ENCODE measurements at places on chromosomes 1 and 21. TPM values are rescaled to one million over a fixed set of nuclear protein-coding genes. Genes with fewer than 3 reads are reported as not detected.

GBP1 gene
- total RNA-seq, result 58.0 TPM

ADAMTS1 gene
- total RNA-seq, result 72.0 TPM

SYT6 gene
- total RNA-seq, result 0.15 TPM

HSF2BP gene
- total RNA-seq, result 0.32 TPM

DNA sequence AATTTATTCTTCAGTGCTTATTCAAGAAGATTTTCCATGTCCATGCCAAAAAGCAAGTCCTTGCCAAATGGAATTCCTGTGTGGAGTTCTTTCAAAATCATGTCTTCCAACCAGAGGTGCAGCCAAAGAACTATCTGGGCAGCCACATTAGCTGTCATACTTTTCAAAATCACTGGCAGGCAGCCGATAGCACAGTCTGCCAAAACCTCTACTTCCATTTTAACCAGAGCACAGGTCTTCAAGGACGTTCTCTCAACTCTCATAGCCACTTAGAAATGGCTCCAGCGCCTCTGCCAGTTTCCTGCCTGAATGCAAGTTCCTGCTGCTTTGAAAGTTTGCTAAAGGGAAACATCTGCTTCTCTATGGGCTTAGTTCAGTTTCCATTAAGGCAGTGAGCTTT, 975.7 kb upstream of the ADGRL4 start:
- no peak overlapping the region for H3K27ac ChIP-seq
- H3K36me3 ChIP-seq, result no peaks in the 10 kb centered on the region
- H3K4me1 ChIP-seq, result no peaks in the 10 kb centered on the region
- no peaks in the 10 kb centered on the region for H3K27me3 ChIP-seq
- H3K4me3 ChIP-seq, result no peak overlapping the region
- peak; percentile 79 for DNase-seq

DNA sequence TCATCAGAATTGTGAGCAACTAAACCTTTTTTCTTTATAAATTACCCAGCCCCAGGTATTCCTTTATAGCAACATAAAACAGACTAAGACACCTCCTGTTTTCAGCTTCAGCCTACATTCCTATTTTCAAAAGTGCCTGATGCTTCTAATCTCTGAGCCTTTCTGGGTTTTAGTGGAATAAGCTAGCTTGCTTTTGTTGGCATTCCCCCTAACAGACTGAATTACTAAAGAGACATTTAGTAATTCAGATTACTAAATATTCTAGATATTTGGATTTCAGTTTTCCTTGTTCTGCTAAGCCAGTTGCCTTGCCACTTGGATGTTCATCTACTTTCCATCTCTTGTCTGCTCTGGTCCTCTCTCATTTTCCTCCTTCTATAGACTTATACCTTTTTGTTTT, 10.5 kb upstream of the GNG12 start:
- no peaks in the 10 kb centered on the region for H3K36me3 ChIP-seq
- H3K27me3 ChIP-seq, result no peaks in the 10 kb centered on the region
- H3K4me1 ChIP-seq, result no peaks in the 10 kb centered on the region
- no peak overlapping the region for H3K27ac ChIP-seq
- no peak for DNase-seq

- H3K4me1 ChIP-seq, result no peaks in the 10 kb centered on the region
- H3K27me3 ChIP-seq, result no peaks in the 10 kb centered on the region
- no peak for DNase-seq
- peak overlapping the region; percentile 59 for H3K4me3 ChIP-seq
- no peaks in the 10 kb centered on the region for H3K36me3 ChIP-seq
These were observed 33.2 kb upstream of the VASH2 start for GRCh38 chr1:212917134-212917485.

GRCh38 chr1:41483001-41483850, 1.3 kb downstream of the EDN2 start:
- H3K36me3 ChIP-seq, result no peaks in the 10 kb centered on the region
- H3K27ac ChIP-seq, result peak overlapping the region; percentile 72
- no peak overlapping the region for H3K4me3 ChIP-seq
- peaks cover 9% of the 10 kb centered on the region for H3K4me1 ChIP-seq

GRCh38 chr1:161096530-161096929, 1.6 kb upstream of the KLHDC9 start:
- H3K36me3 ChIP-seq, result no peaks in the 10 kb centered on the region
- peaks cover 3% of the 10 kb centered on the region for H3K4me1 ChIP-seq
- H3K4me3 ChIP-seq, result no peak overlapping the region
- H3K27me3 ChIP-seq, result no peaks in the 10 kb centered on the region

DNA sequence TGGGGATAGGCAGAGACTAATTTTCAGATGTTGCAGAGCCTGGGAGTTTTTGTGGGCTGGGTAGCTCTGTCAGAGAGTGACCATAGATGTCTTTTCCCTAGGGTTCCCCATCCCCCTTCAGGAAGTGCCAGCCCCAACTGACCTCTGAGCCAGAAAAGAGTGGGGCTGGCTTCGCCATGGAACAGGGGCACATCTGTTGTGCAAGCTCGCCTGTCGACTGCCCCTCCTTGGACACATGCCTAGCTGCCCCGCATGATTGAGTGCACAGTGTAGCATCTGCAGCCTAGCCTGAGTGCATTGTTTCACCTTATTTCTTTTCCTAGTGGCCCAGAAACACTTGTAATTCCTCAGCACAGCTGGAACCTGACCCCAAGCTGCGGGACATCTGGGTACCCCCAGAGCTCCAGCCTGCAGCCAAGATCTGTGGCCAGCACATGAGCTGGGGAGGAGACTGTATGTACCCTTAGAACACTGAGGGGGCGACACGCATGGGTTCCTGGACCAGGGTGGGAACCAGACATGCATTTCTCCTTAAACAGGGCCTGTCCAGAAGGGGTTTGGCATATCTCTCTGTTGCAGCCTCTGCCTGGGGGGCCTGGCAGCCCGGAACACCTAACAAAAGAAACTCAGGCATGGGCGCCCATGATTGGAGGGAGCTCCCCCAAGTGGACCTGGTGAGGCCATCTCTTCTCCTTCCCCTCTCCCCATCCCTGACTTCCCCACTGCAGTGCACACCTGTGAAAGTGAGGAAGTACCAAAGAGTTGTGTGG, 55.2 kb downstream of the SYT14 start:
- H3K36me3 ChIP-seq, result no peaks in the 10 kb centered on the region
- H3K27me3 ChIP-seq, result peaks cover 5% of the 10 kb centered on the region

- H3K4me3 ChIP-seq, result no peak overlapping the region
- H3K27me3 ChIP-seq, result no peaks in the 10 kb centered on the region
- no peaks in the 10 kb centered on the region for H3K36me3 ChIP-seq
- peak overlapping the region; percentile 41 for H3K27ac ChIP-seq
These were observed 139.3 kb upstream of the SGIP1 start for GRCh38 chr1:66394603-66395002.

GRCh38 chr1:111275079-111275478, 15.6 kb upstream of the CHIA start:
- peak overlapping the region; percentile 3 for H3K4me3 ChIP-seq
- H3K4me1 ChIP-seq, result no peaks in the 10 kb centered on the region
- DNase-seq, result peak; percentile 47
- peaks cover 16% of the 10 kb centered on the region for H3K27me3 ChIP-seq

DNA sequence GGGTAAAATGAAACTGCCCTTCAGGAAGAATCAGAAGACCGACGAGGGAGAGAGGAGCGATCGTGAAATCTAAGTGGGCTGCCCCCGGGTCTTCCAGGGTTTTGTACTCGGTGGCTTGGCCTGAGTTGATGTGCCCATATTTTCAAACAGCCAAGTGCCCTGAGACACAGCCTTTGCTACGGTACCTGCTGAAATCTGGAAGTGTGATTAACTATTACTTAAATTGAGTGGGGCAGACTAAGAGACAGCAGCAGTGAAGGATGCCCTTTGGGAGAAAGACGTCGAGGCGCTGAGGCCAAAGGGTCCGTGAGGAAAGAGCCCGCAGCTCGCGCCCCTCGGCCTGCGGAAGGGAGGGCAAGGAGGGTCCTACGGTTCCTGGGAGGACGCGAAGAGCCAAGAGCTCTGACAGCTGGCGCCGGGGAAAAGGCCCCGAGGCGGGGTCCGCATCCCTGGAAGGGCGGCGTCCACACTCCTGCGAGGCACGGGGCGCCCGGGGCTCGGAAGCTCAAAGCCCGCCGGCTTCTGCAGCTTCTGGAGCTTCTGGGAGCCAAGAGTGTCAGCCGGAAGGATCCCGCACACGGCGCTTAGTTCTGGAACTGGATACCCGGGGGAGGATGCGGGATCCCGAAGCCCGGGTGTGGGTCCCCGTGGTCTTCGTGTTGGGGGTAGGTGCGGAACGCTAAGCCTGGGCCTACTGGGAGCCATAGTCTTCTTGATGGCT, 15.4 kb upstream of the RNU1-4 start:
- no peaks in the 10 kb centered on the region for H3K4me1 ChIP-seq
- H3K36me3 ChIP-seq, result no peaks in the 10 kb centered on the region
- peaks cover 13% of the 10 kb centered on the region for H3K27me3 ChIP-seq
- peak; percentile 67 for DNase-seq
- no peak overlapping the region for H3K27ac ChIP-seq

GRCh38 chr21:44356636-44357035, 3.2 kb downstream of the TRPM2 start:
- peaks cover 4% of the 10 kb centered on the region for H3K4me1 ChIP-seq
- H3K27me3 ChIP-seq, result peaks cover 4% of the 10 kb centered on the region
- H3K36me3 ChIP-seq, result no peaks in the 10 kb centered on the region
- H3K4me3 ChIP-seq, result no peak overlapping the region
- no peak overlapping the region for H3K27ac ChIP-seq

GRCh38 chr1:202286622-202287097, 55.1 kb downstream of the UBE2T start:
- no peak overlapping the region for H3K27ac ChIP-seq
- no peaks in the 10 kb centered on the region for H3K36me3 ChIP-seq
- H3K4me3 ChIP-seq, result no peak overlapping the region
- no peaks in the 10 kb centered on the region for H3K27me3 ChIP-seq

- no peak overlapping the region for H3K4me3 ChIP-seq
- H3K27ac ChIP-seq, result no peak overlapping the region
- no peak for DNase-seq
- H3K36me3 ChIP-seq, result no peaks in the 10 kb centered on the region
- no peaks in the 10 kb centered on the region for H3K27me3 ChIP-seq
These were observed 45.9 kb downstream of the MORN1 start for GRCh38 chr1:2345297-2346075.

- no peaks in the 10 kb centered on the region for H3K4me1 ChIP-seq
- no peaks in the 10 kb centered on the region for H3K27me3 ChIP-seq
- H3K36me3 ChIP-seq, result no peaks in the 10 kb centered on the region
- H3K4me3 ChIP-seq, result no peak overlapping the region
- no peak for DNase-seq
These were observed 14.1 kb downstream of the ROR1 start for GRCh38 chr1:63787875-63788274.

DNA sequence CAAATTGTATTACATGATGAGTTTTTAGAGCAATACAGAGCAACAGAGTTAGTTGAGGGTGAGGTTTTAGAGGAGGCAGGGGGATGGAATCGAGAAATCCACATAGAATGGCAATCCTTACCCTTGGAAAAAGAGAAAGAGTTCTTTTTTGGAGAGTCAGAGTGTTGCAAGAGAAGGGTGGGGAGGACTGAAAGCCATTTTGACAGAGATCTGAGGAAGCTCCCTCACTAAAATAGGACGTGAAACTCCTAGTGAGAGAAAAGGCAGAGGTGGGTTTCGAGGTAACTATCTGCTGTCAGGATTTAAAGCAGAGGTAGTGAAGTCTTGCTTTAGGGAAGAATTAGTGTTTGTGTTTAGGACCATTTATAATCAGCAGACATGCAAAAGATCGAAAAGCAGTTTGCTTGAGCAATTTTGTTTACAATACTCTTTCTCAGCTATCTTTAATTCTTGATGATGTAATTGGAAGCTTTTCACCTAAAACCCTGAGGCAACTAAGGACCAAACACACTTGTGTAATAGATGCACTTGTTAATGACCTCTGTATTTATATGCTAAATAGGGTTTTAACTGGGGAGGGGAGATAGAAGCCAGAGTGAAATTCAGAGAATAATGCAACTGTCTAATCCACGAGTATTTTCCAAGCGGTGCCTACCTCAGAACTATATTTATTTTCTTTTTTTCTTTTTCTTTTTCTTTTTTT, 20.0 kb downstream of the ADAMTS5 start:
- H3K4me1 ChIP-seq, result peaks cover 11% of the 10 kb centered on the region
- no peaks in the 10 kb centered on the region for H3K27me3 ChIP-seq
- H3K4me3 ChIP-seq, result no peak overlapping the region
- peak overlapping the region; percentile 82 for H3K27ac ChIP-seq

DNA sequence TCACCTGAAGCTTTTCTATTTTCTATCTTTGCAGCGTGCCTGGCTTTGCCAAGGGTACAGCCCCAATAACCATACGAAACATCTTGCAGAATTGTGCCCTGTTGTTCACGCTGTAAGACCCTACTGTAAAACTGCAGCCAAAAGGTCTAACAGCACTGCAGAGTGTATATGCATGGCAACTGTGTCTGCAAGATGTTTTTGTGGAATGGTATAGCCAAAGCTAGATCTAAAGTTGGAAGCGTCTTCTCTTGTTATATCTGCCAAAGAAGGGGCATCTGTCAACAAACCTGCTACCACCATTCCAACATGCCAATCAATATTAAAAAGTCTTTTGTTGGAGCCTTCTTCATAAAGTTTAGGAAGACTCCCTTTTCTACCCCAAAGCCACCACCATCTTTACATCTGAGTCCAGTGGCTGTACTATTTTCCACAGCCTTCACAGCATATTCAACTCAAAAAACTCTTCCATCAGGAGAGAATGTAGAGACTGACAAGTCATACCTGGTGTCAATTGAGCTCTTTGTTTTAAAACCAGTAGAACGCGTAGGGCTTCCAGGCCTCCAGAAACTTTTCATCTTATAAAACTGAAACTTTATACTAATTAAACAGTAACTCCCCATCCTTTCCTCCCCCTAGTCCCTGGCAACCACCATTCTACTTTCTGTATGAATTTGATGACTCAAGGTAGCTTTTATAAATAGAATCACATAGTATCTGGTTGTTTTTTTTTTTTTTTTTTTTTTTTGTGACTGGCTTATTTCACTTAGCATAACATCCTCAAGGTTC, 40.0 kb downstream of the ZSCAN20 start:
- no peak overlapping the region for H3K4me3 ChIP-seq
- no peaks in the 10 kb centered on the region for H3K4me1 ChIP-seq
- no peaks in the 10 kb centered on the region for H3K27me3 ChIP-seq
- no peak overlapping the region for H3K27ac ChIP-seq

GRCh38 chr1:110394493-110394820, 3.6 kb upstream of the SLC16A4 start:
- no peaks in the 10 kb centered on the region for H3K4me1 ChIP-seq
- H3K36me3 ChIP-seq, result no peaks in the 10 kb centered on the region
- no peaks in the 10 kb centered on the region for H3K27me3 ChIP-seq
- H3K4me3 ChIP-seq, result no peak overlapping the region
